RWPE2 (cell line): ENCODE measurements at places on chromosomes 2 and 18.

GRCh38 chr18:57832730-57833129 is 29.6 kb upstream of the ATP8B1 start:
- no peaks in the 10 kb centered on the region for H3K36me3 ChIP-seq
- no peak overlapping the region for H3K27ac ChIP-seq
- H3K27me3 ChIP-seq: no peaks in the 10 kb centered on the region

DNA sequence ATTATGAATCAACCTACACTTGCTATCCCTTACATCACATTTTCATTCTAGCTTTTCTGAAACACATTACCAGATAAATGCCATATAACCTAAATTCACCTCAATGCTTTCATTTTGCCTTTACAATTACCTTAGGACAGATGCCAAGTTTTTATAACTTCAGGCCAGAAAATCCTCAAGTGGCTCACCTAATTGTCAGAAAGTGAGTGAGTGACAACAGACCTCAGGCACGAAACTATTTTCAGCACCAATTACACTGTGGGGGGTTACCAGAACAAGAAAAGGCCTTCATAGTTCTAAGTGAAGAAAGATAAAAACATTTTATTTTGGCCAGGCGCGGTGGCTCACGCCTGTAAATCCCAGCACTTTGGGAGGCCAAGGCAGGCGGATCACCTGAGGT is 52.3 kb upstream of the ST8SIA5 start:
- DNase-seq: no peak
- no peak overlapping the region for H3K27ac ChIP-seq
- H3K4me3 ChIP-seq: no peak overlapping the region
- no peaks in the 10 kb centered on the region for H3K36me3 ChIP-seq

DNA sequence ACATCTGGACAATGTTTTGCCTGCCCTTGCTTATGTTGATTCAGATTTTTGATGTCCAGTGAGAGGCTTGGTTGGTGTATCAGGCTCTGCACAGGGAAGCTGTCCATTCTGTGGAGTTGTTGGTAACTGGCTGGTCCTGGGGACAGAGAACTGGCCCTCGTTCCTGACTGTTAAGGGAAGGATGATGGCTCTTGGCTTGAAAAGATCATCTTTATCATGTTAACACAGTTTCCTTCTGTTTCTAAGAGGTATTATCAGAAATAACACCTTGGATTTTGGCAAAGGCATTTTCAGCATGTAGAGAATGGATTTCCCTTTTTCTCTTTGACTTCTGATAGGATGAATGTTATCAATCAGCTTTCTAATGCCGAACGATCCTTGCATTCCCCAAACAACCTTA is 19.3 kb downstream of the STK25 start:
- no peak overlapping the region for H3K27ac ChIP-seq
- H3K27me3 ChIP-seq: no peaks in the 10 kb centered on the region
- H3K36me3 ChIP-seq: no peaks in the 10 kb centered on the region
- no peak for DNase-seq
- H3K4me3 ChIP-seq: no peak overlapping the region
- no peaks in the 10 kb centered on the region for H3K4me1 ChIP-seq

GRCh38 chr2:233446121-233446520 is 91.8 kb downstream of the DGKD start:
- no peak overlapping the region for H3K27ac ChIP-seq
- no peaks in the 10 kb centered on the region for H3K4me1 ChIP-seq
- no peak for DNase-seq
- no peaks in the 10 kb centered on the region for H3K27me3 ChIP-seq
- H3K4me3 ChIP-seq: no peak overlapping the region

- no peaks in the 10 kb centered on the region for H3K36me3 ChIP-seq
- no peak overlapping the region for H3K27ac ChIP-seq
- peaks cover 9% of the 10 kb centered on the region for H3K4me1 ChIP-seq
- no peaks in the 10 kb centered on the region for H3K27me3 ChIP-seq
- no peak for DNase-seq
Measured at GRCh38 chr2:38532366-38532765, 70.4 kb downstream of the HNRNPLL start.

- H3K4me1 ChIP-seq: no peaks in the 10 kb centered on the region
- H3K27me3 ChIP-seq: no peaks in the 10 kb centered on the region
- no peak for DNase-seq
- H3K4me3 ChIP-seq: no peak overlapping the region
- no peaks in the 10 kb centered on the region for H3K36me3 ChIP-seq
Measured at GRCh38 chr2:229725716-229726574, 11.6 kb upstream of the DNER start.

DNA sequence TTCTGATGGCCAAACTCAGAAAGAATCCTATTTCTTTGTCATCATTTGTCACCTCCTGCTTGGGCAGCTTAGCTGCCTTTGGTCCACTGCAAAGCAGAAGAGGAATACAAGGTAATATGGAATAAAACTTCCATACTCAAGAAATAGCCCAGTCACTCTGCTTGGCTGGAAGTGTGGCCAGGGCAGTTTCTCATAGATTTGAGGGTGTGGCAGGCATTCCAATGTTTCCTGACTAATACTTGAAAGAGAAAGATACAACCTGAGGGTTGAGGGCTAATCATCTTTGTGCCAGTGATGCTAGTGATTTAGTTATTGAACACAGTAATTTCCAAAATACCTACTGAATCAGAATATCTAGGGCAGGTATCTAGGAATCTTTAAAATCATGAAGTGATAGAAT is 83.1 kb downstream of the FAM161A start:
- H3K4me3 ChIP-seq: no peak overlapping the region
- H3K27me3 ChIP-seq: no peaks in the 10 kb centered on the region
- no peak for DNase-seq
- no peaks in the 10 kb centered on the region for H3K36me3 ChIP-seq

GRCh38 chr18:73908323-73908722 is 239.3 kb downstream of the FBXO15 start:
- no peak for DNase-seq
- H3K27me3 ChIP-seq: peaks cover 5% of the 10 kb centered on the region
- no peak overlapping the region for H3K4me3 ChIP-seq
- H3K27ac ChIP-seq: no peak overlapping the region
- H3K36me3 ChIP-seq: no peaks in the 10 kb centered on the region

- H3K4me3 ChIP-seq: peak overlapping the region; percentile 65
- H3K4me1 ChIP-seq: no peaks in the 10 kb centered on the region
Measured at GRCh38 chr2:61855318-61855613, 1.4 kb upstream of the FAM161A start.

DNA sequence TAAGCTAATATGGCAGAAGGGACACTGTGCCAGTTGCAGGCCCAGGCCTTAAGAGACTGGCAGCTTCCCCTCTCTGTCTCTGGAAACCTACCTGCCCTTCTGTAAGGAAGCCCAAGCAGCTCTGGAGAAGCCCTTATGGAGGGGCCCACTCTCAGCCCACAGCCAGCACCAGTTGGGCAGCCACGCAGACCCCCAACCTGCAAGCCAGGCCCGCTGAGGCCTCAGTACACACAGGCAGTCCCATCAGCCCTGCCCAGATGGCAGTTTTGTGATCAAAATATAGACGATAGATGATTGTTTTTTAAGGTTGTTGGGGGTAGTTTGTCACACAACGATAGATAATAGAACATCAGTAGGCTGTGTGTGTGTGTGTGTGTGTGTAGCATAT is 36.8 kb upstream of the ALPP start:
- no peaks in the 10 kb centered on the region for H3K4me1 ChIP-seq
- DNase-seq: peak; percentile 19
- H3K36me3 ChIP-seq: no peaks in the 10 kb centered on the region
- peaks cover 5% of the 10 kb centered on the region for H3K27me3 ChIP-seq

- no peak for DNase-seq
- H3K4me3 ChIP-seq: no peak overlapping the region
- peaks cover 65% of the 10 kb centered on the region for H3K36me3 ChIP-seq
Measured at GRCh38 chr18:51068105-51068504, 38.1 kb downstream of the SMAD4 start.

DNA sequence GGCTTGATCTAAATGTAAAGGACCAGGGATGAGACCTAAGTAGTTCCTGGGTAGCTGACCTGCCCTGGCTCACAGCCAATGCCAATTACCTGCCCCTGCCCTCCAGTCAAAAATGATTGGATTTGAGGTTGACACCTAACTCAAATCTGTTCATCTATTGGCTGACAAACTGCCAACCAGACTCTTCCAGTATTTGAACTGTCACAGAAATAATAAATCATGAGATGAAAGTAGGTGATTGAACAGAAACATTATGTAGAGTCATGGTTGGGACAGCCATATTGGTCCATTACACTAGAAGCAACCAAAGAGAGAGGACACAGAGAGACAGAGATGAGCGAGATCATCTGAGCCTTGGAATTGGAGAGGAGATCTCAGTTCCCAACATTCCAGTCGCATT is 109.1 kb downstream of the ATL2 start:
- no peaks in the 10 kb centered on the region for H3K36me3 ChIP-seq
- H3K4me1 ChIP-seq: no peaks in the 10 kb centered on the region
- H3K27me3 ChIP-seq: no peaks in the 10 kb centered on the region
- DNase-seq: no peak

DNA sequence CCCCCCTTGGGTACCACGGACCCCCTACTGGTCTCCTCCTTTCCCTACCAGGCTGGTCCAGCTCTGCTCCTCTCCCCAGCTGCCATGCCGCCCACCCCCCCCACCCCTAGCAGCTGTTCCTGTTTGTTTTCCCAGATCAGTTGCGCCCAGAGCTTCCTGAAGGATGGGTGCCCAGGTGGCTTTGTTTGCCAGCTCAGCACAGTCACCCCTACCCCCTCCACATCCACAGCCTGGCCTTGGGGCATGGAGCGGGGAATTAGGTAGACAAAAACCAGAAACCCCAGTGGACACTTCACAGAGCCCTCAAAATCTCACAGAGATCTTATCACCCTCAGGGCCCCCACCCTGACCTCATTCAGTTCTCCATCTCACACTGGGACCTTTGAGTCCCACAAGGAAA is 3.7 kb upstream of the CRYBA2 start:
- no peak overlapping the region for H3K4me3 ChIP-seq
- DNase-seq: no peak
- peaks cover 51% of the 10 kb centered on the region for H3K27me3 ChIP-seq
- H3K36me3 ChIP-seq: no peaks in the 10 kb centered on the region

DNA sequence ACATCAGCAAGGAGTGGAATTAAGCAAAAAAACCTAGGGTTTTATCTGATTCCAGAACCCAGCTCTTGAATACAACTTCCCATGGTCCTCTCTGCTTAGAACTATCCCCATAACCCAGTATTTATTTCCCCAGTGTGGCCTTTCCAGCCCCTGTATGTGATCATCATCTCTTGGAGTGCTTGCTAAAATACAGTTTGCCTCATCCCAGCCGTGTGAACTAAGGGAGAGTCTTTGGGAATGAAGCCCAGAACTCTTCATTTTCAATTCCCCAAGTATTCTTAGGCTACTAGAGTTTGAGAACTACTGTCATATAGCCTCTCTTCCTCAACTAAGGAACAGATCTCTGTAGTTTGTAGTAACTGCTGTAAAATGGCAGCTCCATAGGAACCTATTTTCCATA is 173.1 kb downstream of the LCLAT1 start:
- no peak overlapping the region for H3K27ac ChIP-seq
- no peaks in the 10 kb centered on the region for H3K4me1 ChIP-seq
- no peak overlapping the region for H3K4me3 ChIP-seq
- no peak for DNase-seq
- H3K27me3 ChIP-seq: no peaks in the 10 kb centered on the region

GRCh38 chr18:777021-777420 is 35.0 kb downstream of the YES1 start:
- H3K27me3 ChIP-seq: no peaks in the 10 kb centered on the region
- H3K4me3 ChIP-seq: no peak overlapping the region
- H3K36me3 ChIP-seq: no peaks in the 10 kb centered on the region
- H3K4me1 ChIP-seq: no peaks in the 10 kb centered on the region
- DNase-seq: no peak

DNA sequence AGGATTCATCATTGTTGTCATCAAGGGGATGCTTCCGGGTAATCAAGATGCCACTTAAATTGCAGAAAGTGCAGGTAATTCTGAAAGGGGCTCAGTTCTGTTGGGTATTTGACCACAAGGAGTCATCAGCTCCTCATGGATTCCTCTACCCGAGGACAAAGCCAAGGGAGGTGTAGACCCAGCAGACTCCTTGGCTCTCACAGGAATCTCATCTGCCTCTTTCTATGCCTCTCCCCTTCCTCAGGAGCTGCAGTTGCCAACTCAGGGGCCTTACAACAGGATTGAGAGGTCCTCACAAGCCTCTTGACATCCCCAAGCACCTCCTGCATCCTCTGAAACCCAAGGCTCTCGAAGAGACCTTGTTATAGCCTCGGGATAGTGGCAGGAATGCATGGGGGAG is 44.0 kb downstream of the ITGB6 start:
- no peaks in the 10 kb centered on the region for H3K4me1 ChIP-seq
- H3K27ac ChIP-seq: peak overlapping the region; percentile 32

DNA sequence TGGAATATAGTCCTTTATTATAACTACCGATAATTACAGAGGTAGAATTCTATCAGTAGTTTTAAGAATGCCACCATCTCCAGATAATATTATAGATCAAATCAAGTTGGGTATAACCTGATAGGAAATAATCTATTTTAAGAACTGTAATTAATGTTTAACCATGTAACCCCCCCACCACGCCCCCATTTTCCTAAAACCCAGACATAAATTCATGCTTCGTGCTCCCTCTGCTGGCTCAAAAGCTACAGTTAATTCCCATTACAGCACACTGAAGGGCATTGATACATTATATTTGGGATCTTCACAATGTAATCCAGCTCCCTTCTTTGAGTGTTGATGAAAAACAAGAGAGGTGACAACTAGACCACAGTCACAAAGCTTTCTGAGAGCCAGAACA is 228.0 kb upstream of the SMAD7 start:
- DNase-seq: no peak
- H3K36me3 ChIP-seq: no peaks in the 10 kb centered on the region
- no peak overlapping the region for H3K27ac ChIP-seq
- H3K27me3 ChIP-seq: no peaks in the 10 kb centered on the region
- H3K4me3 ChIP-seq: no peak overlapping the region

- no peaks in the 10 kb centered on the region for H3K36me3 ChIP-seq
- DNase-seq: no peak
- no peak overlapping the region for H3K27ac ChIP-seq
- H3K27me3 ChIP-seq: no peaks in the 10 kb centered on the region
- no peak overlapping the region for H3K4me3 ChIP-seq
Measured at GRCh38 chr2:219111375-219112061, 49.1 kb downstream of the NHEJ1 start.

DNA sequence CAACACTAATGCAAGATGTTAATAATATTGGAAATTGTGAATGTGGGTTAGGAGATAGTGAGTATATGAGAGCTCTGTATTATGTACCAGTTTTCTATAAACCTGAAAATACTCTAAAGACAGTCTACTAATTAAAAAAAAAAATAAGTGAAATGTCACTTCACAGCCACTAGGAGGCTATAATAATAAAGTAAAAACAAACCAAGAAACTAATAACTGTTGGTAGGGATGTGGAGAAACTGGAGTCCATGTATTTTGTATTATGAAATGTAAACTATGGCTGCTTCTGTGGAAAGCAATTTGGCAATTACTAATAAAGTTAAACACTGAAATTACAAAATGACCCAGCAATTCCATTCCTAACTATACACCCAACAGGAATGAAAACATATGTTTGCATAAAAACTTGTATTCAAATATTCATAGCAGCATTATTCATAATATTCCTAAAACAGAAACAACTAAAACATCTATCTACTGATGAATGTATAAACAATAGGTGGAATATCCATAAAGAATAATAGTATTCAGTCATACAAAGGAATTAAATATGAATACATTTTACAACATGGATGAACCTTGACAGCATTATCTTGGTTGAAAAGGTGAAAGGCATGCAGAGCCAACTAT is 36.2 kb downstream of the CCDC178 start:
- H3K27me3 ChIP-seq: peaks cover 6% of the 10 kb centered on the region
- no peak for DNase-seq
- no peaks in the 10 kb centered on the region for H3K36me3 ChIP-seq
- H3K4me3 ChIP-seq: no peak overlapping the region
